ENCODE measurements at places on chromosomes 16 and 17.
A peak's percentile ranks its signal among the peaks of the same experiment; 100 is the strongest.

DNA sequence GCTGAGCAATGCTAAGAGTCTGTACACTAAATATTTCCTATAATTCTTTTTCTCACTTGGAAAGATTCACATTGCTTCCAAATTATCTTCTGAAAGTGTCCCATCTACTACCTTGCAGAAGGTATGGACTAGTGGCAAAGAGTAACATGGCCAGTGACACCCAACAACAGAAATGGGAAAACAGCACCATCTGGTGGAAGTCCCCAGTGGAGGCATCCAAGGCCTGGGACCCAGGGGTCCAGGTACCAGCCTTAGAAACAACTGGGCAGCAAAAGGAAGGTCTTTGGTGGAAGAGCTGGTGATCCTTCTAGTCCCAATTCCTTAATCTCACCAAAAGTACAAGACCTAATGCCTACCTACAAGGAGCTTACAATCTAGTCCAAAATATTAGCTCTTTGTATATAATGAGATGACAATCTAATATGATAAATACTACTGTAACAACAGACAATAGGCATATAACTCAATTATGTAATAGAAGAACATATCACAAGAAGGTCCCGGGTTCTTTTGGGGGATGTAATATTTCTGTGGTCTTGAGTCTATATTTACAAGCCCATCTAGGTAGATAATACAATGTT lies 55.3 kb downstream of the SKAP1 start:
- no peak for DNase-seq

- no peak for DNase-seq
Observed at GRCh38 chr17:33205552-33205951, 87.5 kb downstream of the ASIC2 start.

DNA sequence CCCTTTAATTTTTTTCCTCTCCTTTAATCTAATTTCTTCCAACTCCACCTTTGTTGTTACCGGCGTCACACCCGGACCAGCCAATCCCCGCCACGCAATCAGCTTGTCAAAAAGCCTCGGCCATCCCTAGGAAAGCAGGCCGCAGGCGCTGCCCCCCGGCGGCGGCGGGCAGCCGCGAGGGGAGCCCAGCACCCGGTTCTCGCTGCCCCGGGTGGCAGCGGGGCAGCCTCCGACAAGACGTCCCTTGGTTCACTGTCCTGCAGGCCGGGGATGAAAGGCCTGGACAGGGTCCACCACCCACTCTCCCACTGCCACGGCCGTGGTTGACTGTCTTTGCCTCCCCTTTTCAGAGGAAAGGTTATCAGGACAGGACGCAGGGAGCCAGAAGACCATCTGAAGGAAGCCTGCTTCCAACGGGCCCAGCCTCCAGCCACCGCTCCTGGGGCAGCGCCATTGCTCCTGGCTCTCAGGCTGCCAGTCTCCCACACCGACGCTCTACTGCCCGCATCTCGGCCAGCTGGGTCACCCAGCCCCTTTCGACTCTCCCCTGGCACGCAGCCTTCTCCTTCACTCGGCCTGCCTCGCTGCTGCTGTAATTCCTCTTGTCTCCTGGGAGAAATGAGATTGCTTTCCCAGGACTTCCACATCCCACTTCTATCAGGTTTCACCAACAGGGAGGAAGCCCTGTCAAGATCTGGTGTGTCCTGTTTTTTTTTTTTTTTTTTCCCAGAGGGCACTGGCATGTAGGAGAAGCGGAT lies 2.8 kb upstream of the UBTF start:
- DNase-seq: peak; percentile 59

DNA sequence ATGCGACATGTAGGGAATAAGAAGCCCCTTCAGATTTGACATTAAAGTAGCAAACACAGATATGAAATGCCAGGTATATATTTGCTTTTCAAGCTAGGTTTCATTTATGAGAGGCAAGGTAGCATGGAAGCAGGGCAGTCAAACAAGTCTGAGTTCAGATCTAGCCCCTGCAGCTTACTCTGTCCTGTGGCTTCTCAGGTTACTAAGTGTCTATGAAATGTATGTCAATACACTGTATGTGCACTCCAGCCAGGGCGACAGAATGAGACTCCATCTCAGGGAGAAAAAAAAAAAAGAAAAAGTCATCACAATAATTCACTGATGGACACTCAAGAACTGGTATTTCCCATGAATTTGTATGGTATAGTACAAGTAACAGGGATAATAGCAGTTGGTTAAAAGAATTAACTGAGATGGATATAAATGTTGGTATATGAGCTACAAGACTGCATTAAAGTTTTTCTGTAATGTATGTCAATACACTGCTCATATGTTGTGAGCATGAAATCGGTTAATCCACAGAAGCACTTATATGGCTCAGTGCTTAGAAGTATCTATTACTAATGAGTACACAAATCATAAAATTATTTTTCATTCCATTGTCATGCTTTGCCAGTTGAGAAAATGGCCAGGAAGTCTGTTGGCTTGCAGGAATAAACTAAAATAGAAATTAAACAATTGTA lies 2.9 kb upstream of the WSB1 start:
- DNase-seq: no peak

- no peak for DNase-seq
Observed at GRCh38 chr16:65583498-65583897, 461.6 kb upstream of the CDH11 start.

GRCh38 chr17:38571833-38572668 lies 33.7 kb downstream of the SRCIN1 start:
- no peak for DNase-seq

DNA sequence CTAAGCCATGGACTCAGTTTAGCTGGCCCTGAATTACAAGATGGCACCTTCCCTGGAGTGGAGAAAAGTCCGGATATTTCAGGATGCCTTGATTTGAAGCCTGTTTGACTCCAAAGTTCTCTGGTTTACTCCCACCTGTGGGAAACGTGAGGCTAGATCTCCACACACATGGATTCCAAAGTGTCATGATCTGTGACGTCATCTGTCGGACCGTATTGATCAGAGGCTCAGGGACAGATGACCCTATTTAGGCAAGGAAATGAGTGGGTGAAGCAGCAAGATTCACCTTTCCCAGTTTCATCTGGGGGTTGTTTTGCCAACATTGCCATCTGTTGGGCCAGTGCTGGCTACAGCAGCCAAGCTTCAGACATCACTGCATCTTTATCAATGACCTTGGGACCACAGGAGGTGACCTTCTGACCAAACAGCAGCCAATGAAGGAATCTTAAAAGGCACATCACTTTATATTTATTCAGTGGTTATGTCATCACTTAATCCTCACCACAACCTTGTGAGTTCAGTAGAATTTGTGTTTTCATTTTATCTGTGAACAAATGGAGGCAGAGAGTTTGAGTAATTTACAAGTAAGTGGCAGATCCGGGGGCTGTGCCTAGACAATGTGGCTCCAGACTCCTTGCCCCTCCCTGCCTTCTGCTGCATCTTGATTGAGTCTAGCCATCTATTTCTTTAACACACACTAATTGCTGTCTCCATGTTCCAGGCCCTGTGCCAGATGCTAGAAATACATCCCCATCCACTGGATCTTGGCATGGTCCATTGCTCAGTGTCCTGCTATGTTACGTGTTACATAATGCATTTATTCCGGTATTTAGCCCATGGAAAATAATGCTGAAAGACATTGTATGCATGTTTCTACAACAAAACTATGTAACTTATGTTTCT lies 1.5 kb upstream of the CDH13 start:
- DNase-seq: no peak

GRCh38 chr17:2862197-2862596 lies 66.0 kb downstream of the RAP1GAP2 start:
- no peak for DNase-seq

DNA sequence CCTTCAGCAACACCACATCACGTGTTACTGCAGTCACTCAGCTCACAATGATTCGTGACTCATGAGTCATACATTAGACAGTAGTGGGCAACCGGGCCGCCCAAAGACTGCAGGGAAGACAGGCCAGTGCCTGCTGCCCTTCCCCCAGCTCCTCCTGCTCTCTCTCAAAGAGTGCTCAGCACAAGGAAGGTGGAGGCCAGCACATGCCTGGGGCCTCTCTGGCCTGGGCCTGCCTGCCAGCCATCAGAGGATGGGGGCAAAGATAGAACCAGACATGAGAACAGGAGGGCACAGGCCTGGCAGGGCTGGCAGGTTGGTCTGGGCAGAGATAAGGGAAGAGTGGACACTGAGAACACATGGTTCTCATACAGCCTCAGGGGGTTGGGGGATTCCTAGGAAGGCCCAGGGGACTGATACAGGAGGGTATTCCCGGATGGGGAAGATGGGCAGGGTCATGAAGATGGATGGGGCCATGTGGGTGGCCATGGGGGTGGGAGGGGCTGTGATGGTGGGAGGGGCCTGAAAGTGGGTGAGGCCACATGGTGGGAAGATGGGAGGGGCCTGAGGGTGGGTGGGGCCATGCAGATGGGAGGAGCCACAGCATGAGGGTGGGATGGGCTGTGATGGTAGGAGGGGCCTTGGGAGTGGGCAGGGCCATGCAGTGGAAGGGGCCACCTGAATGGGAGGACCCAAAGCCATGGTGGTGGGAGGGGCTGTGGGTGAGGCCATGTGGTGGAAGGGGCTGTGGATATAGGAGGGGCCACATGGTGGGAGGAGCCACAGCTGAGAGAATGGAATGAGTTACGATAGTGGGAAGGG lies 29.0 kb downstream of the KATNB1 start:
- DNase-seq: peak; percentile 79

DNA sequence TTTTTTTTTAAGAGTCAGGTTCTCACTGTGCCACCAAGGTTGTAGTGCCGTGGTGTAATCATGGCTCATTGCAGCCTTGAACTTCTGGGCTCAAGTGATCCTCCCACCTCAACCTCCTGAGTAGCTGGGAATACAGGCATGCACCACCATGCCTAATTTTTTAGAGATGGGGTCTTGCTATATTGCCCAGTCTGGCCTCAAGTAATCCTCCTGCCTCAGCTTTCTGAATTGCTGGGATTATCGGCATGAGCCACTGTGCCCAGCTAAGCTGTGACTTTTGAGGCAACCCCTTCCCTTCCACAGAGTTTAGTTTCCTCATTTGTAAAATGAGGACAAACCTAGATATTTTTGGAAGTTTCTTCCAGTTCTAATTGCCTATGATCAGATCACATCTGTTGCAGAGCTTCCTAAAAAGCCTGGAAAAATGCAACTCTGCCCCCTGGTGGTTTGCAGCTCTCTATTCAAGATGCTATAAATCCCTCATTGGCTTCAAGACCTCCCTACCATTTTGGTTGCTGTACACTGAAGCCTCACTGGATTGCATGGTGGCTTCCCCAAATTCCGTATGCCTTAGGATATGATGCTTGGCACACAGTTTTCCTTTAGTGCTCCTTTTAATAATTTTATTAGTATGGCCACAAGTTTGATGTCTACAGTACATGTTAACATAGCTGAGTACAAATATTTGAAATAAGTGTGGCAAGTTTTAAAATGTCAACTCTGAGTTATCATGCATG lies 19.3 kb downstream of the GDE1 start:
- peak; percentile 66 for DNase-seq

DNA sequence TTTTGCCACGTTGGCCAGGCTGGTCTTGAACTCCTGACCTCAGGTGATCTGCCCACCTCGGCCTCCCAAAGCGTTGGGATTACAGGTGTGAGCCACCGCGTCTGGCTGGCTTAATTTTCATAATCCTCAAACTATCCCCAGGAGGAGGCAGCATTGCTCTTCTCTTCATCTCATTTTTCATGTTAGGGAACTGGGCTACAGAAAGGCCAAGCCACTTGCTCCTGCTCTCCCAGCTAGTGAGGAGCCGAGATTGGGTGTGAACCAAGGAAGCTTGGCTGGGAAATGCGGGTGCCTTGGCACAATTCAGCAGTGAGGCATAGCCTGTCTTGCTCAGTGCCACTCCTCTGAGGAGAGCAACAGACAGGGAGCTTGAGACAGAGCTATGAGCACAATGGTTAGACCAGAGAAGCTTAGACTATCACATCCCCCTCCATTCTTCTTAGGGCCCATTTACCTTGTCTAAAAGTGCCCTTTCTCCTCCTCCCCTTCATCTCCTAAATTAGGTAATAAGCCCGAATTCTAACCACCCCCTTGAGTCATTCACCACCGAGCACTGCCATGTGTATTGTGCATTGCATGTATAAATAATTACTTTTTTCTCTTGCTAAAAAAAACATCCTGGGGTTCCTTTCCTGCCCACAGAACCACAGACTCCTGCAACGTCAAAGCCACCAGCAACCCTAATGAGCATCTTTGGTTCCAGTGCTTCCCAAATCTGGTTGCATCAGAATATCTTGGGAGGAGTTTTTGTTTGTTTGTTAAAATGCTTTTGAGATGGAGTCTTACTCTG lies 20.0 kb upstream of the KIF19 start:
- no peak for DNase-seq

DNA sequence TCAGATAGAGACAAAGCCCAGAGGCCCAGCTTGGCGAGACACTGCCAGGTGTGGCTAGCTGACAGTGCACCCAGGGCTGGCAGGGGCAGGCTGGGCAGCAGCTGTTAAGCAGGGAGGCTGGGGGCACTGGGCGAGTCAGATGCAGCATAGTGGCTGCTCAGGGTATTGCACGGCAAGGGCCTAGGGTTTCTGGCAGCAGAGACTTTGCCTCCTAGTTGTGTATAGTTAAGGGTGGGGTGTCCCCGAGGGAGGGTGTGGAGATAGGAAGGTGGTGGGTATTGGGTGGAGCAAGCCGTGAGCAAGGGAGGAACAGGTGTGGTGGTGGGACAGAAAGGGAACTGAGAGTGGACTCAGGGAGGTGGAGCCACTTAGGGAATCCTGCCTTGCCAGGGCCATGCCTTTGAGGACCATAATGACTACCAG lies 66.0 kb downstream of the SMPD3 start:
- no peak for DNase-seq

DNA sequence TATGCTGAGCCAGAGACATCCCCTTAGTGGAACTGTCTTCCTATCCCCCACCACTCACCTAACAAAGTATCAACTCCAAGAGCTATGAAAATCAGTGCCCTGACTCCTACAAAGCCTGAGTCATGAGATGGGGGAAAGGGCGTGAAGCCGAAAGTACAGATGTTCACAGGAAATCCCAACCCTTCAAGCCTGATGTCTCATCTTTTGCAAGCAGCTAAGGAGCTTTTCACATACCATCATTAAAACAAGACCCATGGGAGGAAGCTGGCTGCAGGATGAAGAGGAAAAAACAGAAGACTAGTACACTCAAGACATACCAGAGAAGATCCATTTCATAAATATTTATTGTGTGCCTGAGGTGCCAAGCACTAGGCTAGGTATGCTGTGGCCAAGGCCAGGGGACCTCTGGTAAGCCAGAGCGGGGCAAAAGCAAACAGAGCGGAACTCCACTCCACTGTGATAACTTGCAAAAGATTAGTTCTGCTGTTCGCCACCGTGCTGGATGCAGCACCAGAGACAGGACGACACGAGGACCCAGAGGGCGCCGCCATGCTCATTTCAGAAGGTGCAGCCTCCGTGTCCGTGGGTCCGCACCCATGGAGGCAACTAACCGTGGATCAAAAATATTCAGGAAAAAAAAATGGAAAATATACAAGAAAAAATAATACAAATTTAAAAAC lies 4.5 kb upstream of the MNT start:
- peak; percentile 88 for DNase-seq

DNA sequence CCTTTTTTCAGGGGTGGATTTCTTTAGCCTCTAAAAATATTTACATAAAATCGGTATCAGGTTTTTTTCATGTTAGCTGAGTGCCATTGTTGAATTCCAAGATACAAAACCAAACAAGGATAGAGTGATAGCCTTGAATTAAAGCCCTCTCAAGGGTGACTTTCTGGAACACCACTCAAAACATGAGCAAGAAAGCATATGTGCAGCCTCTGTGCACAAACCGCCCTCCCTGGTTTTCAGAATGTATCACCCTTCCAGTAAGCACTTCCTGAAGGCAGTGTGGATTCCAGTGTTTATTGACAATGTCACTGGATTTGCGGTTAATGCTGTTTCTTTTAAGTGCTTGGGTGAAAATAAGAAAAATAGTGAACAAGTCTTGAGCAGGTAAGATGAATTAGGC lies 597.7 kb downstream of the TMEM114 start:
- DNase-seq: no peak
